ENCODE measurements at places on chromosomes 16 and 17.

GRCh38 chr17:44424828-44425461 is 35.5 kb upstream of the ITGA2B start:
- no peak for DNase-seq

DNA sequence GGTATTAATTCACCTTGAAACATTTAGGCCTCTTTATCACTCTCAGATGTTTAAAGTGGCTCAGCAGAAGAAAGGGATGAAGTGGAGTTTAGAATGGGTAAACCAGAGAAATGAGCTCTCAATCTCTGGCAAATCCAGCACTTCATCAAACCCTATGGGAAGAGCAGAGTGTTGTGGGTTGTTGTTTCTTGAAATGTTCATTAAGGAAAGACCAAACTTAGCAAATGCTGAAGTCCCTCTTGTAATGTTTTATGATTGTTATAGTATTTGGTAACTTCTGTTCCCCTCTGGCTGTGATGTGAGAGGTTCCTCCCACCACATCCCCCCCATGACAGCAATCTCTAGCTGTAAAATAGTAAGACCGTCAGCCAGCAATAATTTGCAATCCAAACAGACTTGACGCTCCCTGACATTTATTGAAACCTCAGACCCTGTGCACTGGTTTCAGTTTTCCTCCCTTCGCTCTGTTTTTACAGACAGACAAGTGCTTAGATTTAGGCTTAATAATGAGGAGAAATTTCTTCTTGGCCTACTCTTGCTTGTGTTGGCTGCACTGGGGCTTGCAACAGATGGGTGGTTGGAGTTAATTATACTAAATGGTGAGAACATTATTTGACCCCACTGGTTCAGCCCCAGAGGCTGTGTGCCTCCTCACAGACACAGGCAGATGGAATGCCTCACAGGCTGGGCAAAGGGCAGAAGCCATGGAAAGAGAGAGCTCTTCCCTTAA is 609.4 kb upstream of the SOX9 start:
- DNase-seq: no peak

GRCh38 chr16:30395992-30396585 is 869 bp downstream of the ZNF48 start:
- no peak for DNase-seq

GRCh38 chr17:69314246-69315065 is 12.5 kb downstream of the ABCA5 start:
- no peak for DNase-seq

DNA sequence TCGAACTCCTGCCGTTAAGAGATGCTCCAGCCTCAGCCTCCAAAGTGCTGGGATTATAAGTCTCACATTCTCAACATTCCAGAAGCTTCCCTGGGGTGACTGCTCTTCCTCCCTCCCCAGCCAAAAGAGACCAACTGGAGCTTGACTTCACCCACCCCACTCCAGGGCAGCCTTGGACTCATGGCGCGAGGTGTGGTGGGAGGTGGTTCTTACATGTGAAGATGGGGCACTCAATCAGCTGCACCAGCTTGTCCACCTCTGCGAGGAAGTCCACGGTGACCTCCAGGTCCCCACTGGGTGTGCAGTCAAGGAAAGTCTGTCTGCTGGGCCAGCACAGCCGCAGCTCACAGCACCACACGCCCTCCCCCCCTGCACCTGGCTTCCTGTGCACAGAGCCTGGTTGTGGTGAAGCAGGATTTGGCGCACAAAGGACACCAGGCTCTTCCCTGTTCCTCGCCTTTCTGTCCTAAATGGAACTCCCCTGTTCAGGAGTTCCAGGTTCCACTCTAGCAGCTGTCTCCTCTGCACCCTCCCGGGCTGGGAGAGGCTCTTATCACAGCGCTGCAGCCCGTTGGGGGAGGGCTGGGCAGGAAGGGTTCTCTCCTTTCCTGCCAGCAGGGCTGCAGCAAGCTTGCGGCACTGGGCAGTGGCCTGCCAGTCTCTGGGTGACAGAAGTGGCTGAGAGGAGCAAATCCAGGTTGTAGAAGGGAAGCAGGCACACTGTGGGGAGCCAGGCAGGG is 9.6 kb upstream of the MTSS2 start:
- DNase-seq: no peak

DNA sequence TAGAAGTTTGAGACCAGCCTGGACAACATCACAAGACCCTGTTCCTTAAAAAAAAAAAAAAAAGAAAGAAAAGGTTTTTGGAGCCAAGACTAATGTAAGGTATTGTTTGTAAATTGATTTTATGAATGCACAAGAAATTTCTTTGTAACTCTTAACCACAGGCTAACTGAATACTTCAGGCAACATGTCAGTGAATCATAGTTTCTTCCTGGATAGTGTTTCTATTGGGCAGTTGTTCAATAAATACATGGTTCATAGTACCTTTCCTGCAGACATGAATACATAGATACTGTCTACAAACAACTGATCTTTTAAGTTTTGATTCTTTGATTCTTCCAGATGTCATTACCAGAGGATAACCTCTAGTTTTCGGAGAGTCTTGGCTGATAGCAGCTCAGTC is 11.6 kb downstream of the DDX42 start:
- no peak for DNase-seq

- no peak for DNase-seq
Measured at GRCh38 chr17:19785854-19786253, 37.8 kb upstream of the ALDH3A1 start.

DNA sequence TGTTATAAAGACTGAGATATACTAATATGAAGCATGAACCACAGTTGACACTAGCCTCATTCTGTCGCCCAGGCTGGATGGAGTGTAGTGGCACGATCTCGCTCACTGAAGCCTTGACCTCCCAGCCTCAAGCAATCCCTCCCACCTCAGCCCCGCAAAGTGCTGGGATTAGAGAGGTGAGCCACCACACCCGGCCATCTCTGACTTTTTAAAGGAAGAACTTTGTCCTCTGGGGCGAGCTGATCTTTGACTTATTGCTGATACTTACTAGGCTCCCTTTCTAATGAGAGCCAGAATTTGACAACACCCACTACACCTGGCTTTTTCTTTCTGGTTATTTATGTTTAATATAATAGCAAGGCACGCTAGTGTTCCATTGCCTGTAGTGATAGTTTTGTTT is 57.2 kb downstream of the CLEC16A start:
- no peak for DNase-seq

DNA sequence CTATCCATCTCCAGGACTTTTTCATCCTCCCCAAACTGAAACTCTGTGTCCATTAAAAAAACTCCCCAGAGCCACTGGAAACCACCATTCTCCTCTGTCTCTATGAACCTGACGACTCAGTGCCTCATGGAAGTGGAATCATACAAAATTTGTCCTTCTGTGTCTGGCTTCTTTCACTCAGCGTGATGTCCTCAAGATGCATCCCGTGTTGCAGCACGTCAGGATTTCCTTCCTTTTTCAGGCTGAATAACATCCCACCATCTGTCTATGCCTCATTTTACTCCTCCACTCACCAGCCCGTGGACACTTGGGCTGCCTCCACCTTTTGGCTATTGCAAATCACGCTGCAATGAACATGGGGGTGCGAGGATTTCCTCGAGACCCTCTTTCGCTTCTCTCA is 12.6 kb upstream of the ALDH3A1 start:
- no peak for DNase-seq

DNA sequence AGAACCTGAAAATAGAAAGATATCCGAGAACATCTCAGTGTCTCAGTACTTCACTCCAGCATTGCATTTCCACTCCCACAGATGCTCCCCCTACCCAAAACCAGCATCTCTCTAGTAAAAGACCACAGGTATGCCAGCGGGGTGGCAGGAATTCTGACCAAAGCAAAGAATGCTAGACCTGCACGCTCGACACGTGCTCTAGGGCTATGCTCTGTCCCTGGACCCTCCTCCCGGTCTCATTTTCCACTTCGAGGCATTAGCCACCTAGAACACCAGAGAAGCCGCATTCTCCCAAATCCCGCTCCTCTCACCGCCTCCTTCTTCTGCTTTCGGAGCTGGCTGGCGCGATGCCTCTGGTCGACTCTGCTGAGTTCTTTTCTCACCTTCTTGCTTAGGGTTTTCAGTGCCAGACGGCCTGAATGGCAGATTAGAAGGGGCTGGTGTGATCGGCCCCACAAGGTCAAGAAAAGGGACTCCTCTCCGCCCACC is 487 bp downstream of the TSR1 start:
- DNase-seq: no peak

GRCh38 chr17:69492410-69493071 is 78.0 kb downstream of the MAP2K6 start:
- DNase-seq: no peak

- peak; percentile 68 for DNase-seq
Measured at GRCh38 chr17:35433075-35433894, 985 bp upstream of the SLFN12 start.

DNA sequence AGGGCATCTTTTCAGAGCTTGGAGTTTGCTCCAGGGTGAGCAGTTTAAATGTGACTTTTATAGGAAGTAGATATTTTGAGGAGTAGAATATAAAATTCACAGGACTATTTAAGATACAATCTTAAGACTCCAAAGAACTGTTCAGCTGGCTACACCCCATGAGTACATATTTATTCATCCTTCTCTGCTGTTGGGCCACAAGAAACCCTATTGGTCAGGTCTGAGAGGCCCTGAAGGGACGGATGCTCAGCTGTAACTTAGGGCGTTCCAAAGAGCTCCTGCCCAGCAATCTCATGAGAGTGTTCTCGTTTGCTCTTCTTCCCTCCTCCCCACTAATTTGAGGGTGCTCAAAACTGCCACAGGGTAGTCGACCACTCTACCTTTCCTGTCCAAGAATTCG is 7.3 kb downstream of the ST6GALNAC2 start:
- DNase-seq: no peak

Measured in CD4-positive, alpha-beta T cell treated with Interleukin-15 for 1 hour (primary cell).